ENCODE measurements at places on chromosomes 12 and 14.

- no peak for DNase-seq
Measured at GRCh38 chr12:11877869-11878780, 192.6 kb upstream of the BCL2L14 start.

DNA sequence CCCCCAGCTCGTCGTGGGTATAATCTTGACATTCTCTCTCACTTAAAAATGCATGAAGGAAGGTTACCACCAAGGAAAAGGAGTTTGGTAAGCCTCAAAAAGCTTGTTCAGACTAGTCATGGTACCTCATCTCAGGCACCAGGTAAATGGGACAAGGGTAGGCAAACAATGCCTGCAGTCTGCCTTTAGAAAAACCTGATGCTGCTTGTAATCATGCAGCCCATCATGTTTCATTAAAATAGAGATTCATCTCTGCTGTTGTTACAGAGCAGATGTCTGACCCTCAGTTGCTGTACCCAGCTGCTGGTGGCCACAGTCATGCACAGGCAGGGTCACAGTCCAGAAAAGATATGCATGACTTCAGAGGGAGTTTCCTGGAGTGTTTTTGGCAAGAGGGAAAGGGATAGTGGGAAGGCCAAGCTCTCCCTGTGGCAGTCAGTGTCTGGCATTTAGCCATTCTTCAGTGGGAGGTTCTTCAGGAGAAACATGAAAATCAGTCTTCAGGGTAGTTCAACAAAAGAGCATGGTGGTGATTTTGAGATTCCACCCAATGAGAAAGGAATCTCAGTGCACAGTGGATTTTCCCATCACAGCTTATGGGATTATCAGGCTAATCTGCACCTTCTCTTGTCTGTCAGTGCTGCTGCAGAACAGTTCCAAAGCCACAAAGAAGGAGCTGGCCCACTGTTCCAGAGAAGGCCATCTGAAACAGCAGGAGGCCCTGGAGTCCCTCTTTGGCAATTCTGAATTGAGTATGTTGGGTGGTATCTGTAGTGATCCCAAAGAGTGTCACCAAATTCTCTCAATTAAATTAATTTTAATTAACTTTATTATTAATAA, 202.7 kb upstream of the FRMD6 start:
- no peak for DNase-seq

- no peak for DNase-seq
Measured at GRCh38 chr12:43087195-43088091, 464.6 kb downstream of the ADAMTS20 start.

DNA sequence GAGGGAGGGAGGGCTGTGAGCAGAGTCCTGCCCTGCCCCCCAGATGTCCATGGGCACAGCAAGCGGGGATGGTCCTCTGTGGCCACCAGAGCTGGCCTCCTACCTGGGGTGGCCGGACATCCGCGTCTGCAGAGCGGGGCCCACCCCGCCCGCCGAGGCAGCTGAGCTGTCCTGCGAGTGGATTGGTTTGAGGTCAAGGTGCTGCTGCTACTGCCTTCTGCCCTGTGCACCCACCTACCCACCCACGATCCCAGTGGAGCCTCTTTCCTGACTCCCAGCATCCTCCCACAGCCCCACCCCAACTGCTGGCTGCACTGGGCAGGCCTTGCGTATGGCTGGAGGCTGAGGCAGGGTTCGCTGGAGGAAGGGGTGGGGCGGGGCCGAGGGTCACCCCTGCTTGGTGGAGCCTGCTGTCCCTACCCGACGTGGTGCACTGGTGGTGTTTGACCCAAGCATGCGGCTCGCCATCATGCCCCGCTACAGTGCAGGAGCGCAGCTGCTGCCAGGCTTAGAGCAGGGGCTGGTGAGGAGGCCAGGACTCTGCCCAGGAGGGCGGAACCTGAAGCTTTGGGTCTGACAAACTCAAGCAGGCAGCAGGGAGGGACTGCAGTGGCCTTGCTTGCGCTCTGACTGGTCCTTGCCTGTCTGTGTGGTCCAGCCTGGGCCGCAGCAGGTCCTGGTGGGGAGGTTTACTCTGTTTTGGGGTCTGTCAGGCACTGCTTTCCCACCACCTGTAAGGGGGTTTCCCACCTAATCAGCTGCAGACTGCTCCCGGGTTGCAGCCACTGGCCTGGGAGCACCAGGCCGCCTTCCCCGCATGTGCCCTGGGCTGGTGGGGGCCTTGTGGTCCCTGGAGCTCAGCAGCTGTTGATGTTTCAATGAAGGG, 23.7 kb downstream of the CEP170B start:
- DNase-seq, result no peak

DNA sequence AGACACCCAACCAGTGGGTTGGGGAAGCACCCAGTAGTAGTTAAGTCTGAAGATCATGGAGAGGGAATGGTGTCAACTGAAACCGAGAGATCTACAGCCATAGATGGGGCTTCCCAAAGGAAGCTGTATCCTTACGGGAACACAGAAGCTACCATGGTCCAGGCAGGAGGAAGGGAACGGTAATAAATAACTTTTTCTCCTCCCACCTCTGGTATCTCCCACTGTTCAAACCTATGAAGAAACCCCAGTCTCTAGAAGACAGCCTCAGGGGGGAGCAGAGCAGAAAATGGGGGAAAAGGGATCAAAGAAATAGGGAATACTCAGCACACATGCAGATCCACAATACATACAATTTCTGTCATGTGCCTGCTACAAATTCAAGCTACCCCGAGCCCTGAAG, 33.4 kb downstream of the ZNF605 start:
- DNase-seq, result no peak

GRCh38 chr14:23285530-23286019, 357 bp downstream of the HOMEZ start:
- DNase-seq, result no peak

GRCh38 chr12:100266585-100266834, 369 bp downstream of the DEPDC4 start:
- no peak for DNase-seq

GRCh38 chr12:105922670-105923102, 216.1 kb downstream of the NUAK1 start:
- no peak for DNase-seq

DNA sequence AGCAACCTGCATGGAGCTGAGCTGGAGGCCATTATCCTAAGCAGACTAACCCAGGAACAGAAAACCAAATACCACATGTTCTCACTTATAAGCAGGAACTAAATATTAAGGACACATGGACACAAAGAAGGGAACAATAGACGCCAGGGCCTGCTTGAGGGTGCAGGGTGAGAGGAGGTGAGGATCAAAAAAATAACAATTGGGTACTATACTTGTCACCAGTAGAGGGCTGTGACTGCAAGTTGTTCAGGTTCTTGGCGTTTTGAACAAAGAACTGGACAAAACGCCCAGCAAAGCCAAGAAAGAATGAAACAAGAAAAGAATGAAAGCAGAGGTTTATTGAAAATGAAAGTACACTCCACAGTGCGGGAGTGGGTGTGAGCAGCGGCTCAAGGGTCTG, 208.5 kb upstream of the NEDD1 start:
- no peak for DNase-seq

DNA sequence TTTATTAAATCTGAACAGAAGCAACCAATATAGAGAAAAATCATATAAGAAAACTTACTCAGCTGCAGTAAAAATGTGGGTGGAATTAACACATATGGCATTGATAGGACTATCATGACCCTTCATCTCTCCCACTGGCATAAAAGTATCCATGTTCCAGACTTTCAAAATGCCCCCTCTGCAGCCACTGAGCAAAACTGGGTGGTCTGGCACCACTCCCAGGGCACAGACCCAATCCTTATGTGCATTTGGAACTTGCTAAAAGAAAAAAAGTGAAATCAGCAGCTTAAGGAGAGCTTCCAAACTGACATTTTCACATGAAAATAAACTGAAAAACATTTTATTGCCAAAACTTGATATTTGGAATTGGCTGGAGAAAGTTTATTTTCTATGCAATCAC, 141.5 kb downstream of the KIF21A start:
- DNase-seq, result no peak

DNA sequence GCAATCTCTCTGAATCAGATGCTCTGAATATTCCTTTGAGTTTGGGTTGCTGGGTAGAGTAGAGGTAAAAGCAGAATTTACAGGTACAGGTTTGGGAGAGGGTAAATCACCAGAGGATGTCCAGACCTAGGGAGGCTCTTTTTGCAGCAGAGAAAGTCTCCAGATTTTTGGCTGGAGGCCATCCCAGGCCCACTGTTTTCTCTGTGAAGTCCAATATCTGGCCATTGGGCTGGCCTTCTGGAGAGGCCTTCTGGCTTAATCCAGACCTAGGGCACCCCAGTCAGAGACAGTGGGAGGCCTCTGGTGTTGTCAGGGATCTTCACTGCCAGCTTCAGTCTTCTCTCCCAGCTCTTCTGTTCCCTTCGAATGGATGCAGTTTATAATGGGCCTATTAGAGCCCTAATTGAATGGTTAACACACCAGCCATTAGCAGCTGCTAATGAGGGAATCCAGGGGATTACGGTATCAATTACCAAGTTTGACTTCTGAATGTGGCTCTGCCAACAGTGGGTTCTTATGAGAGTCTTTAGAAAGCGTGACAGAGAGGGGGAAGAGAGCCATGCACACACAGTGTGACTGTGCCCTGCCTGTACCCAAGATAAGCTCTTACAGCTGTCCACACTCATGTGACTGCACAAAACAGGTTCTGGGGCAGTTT, 183.1 kb downstream of the EMP1 start:
- no peak for DNase-seq

DNA sequence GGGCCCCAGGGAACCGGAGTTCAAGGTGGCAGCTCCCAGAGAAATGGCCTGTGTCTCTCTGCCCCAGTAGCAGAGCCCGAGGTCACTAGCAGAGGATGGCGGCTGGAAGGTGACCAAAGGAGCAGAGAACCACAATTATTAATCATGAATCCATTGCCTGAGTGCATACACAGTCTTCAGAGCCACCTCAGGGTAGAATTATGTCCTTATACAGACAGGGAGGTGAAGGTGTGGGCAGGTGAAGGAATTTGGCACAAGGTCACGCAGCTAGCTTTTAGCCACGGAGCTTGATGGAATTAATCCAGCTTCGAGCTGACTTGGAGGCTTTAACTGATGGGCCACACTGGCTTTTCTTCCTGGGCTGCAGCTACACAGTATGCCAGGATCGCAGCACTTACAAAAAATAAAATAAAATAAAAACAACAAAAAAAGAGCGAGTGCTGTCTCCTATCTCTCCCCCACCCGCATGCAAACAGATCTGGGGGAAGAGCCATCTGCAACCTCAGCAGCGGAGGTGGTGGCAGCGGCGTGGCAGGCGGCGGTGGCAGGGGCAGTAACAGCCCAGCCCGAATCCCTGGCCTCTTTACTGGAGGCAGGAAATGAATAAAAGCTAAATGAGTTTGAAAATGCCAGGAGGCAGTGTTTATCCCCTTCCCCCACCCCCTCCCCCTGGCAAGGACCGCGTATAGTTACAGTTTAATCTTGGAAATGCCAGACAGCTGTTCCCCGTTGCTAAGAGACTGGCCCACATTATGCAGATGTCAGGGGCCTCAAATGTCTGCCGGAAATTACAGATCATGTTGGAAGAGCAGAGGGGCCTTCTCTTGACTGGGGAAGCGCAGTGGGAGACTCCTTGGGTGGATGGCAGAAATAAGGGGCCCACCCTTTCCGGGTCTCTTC, 93.5 kb downstream of the LRRC74A start:
- peak; percentile 37 for DNase-seq

All from activated CD4-positive, alpha-beta T cell treated with anti-CD3 and anti-CD28 coated beads, Interleukin-2, amount 50 U/mL, for 24 hours (primary cell).